ENCODE measurements at places on chromosomes 2 and 18. TPM values are rescaled to one million over a fixed set of nuclear protein-coding genes. Genes with fewer than 3 reads are reported as not detected.
A peak's percentile ranks its signal among the peaks of the same experiment; 100 is the strongest.

GRCh38 chr2:181896286-181896685, 4.8 kb downstream of the ITPRID2 start:
- no peak for DNase-seq

- no peak for DNase-seq
Observed at GRCh38 chr2:179513181-179513580, 248.5 kb upstream of the SESTD1 start.

GRCh38 chr2:157318884-157319283, 6.7 kb downstream of the ERMN start:
- DNase-seq, result no peak

DNA sequence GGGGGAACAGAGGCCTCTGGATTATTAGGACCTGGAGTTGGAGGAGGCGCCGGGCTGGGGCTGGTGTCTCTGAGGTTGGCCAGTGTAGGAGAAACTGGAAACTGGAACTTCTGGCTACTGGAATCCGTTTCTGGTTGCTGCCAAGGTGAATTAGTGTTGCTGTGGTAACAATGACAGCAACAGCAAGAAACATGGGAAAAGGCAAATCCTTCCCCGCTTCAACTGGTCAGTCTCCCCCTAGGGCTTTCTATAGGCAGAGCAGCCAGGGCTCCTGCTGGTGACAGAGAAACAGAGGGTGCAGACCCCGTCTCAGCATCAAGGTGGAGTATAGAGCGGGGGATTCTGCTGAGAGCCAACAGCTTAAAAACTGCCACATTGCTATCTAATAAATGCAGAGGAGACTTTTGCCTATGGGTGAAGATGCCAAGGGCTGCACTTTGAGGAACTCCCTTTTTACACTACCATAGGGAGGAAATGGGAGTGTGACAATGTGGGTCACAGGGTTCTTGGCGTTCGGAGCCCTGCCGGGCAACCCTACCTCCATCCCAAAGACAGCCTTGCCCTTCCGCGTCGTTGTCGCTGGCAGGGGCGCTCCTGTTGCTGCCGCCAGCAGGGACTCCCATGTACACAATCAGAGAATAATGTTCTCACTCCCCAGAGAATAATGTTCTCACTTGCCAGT, 81.4 kb upstream of the CABLES1 start:
- no peak for DNase-seq

- DNase-seq, result no peak
Observed at GRCh38 chr2:204116159-204116792, 179.7 kb downstream of the ICOS start.

DNA sequence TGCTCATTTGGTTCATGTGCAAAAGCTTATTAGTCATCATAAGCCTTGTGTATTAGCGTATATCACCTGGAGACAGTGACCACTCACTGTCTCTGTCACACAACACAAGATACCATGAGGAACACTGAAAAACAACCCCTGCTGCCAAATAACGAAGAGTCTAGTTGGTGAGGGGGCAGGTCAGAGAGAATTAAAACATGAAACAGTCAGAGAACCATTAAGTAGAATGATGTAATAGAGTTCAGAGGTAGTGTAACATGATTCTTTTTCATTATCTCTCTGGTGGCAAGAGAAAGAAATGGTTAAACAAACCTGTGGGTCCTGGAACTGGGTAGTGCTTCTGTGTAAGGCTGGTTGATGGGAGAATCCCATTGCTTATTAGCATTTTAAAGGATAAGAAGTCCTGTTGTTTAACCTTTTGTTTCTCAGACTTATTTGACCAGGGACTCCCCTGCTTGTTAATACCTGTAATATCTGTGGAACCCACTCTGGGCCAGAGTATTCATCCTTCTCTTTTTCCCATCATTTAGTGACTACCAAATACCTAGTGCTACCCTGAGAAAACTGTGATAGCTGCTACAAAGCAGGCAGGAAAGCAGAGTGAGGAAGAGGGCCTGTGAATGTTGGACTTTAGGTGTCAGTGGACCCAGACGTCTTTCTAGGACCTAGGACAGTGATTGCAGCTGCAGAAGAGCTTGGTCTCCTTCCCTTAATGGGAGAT, 38.0 kb downstream of the PTRHD1 start:
- no peak for DNase-seq

DNA sequence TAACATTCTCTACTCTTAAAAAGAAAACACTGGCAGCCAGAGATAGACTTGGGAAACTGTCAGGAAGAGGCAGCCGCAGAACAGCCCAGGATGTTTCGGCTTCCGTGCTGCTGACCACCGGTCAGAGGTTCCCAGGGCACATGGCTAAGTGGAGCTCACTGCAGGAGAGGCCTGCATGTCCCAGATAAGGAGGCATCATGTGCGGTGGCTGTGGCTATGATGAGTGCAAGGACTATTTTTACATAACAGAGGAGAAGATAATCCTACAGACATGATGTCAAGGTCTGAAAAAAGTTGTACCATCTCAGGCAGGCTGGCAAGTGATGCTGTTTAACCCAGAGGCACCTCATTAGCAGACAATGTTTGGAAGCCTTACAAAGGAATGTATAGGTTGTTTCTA, 252.3 kb downstream of the CYRIA start:
- DNase-seq, result no peak

DNA sequence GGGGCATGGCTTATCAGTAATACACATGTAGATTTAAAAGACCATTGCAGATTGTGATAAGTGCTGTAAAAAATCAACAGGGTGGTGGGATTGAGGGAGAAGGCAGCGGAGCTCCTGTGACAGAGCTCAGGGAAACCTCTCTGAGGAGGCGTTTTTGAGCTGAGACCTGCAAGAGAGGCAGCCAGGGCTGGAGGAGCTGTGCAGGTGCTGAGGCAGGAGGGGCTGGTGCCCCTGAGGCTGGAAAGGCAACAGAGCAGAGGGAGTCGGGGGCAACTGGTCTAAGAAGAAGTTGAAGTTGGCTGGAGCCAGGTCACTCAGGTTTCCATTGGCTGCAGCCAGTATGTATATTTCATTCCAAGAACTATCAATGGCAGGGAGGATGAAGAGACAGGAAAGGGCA, 47.6 kb downstream of the KLHL29 start:
- DNase-seq, result peak; percentile 12

The ZDBF2 gene
- total RNA-seq, result 4.5 TPM

The NTSR2 gene
- total RNA-seq, result not detected

The HOXD13 gene
- not detected for total RNA-seq

The COMMD1 gene
- total RNA-seq, result 16.5 TPM

The TUBB8B gene
- not detected for total RNA-seq

The NGEF gene
- total RNA-seq, result 23.7 TPM

The SRD5A2 gene
- total RNA-seq, result 7.6 TPM
